ENCODE measurements at places on chromosomes 4 and X.

- peak; percentile 1 for DNase-seq
Measured at GRCh38 chr4:37082912-37083311, 161.6 kb upstream of the NWD2 start.

- no peak for DNase-seq
Measured at GRCh38 chrX:37697169-37697760, 11.7 kb downstream of the XK start.

- no peak for DNase-seq
Measured at GRCh38 chr4:108081256-108081655, 87.5 kb downstream of the LEF1 start.

DNA sequence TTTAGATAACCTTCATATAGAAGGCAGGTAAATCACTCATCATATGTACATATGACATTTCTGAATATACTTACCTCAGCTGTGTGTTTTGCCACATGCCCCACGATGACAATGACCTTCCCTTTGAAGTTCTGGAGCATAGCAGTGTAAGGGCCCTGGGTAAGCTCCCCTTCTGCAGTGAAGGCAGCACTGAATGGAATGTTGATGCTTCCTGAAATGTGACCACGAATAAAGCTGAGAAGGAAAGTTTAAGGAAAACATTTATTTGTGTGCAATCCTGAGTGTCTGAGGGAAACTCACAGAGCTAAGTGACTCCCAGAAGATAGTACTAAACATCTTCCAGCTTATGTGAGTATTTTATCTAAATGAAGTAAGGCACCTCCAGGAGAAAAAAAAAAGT lies 200.1 kb downstream of the NPNT start:
- DNase-seq: peak; percentile 3

GRCh38 chrX:40273356-40274050 lies 175.7 kb upstream of the BCOR start:
- DNase-seq: no peak

GRCh38 chr4:19614171-19614570 lies 637.5 kb upstream of the SLIT2 start:
- DNase-seq: no peak

GRCh38 chrX:137587151-137587550 lies 21.2 kb downstream of the ZIC3 start:
- no peak for DNase-seq

DNA sequence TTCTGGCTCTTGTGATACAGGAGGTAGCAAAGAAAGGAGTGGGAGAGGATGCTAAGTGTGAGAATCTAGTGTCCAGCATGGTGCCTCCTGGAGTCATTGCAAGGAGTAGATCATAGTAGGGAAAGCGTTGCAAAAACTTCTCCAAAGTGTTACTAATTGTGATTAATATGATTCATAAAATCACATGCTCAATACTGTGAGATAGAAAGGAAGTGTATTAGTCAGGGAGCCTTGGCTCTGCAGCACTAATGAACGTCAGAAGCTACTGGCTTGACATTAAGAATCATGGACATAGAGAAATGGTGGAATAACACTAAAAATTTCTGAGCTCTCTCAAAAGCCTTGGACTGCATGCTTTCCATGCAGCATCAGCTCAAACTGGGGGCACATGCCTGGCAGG lies 299.1 kb downstream of the EVC2 start:
- no peak for DNase-seq

- DNase-seq: peak; percentile 67
Measured at GRCh38 chr4:65344278-65344825, 325.9 kb downstream of the EPHA5 start.

DNA sequence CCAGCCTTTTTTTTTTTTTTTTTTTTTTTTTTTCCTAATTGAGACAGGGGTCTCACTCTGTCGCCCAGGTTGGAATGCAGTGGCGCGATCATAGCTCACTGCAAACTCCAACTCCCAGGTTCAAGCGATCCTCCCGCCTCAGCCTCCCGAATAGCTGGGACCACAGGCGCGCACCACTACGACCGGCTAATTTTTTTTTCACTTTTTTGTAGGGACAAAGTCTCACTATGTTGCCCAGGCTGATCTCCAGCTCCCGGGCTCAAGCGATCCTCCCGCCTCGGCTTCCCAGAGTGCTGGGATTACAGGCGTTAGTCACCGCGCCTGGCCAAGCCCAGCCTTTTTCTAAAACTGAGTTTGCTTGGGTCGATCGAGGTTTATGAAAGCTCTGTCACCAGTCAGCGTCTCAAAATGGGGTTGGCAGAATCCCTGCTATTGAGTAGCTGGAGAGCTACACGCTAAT lies 1.3 kb upstream of the OTUD5 start:
- peak; percentile 68 for DNase-seq

Measured in fibroblast of skin of back (primary cell).